ENCODE measurements at places on chromosomes 12 and 14. TPM values are rescaled to one million over a fixed set of nuclear protein-coding genes. Genes with fewer than 3 reads are reported as not detected.

DNA sequence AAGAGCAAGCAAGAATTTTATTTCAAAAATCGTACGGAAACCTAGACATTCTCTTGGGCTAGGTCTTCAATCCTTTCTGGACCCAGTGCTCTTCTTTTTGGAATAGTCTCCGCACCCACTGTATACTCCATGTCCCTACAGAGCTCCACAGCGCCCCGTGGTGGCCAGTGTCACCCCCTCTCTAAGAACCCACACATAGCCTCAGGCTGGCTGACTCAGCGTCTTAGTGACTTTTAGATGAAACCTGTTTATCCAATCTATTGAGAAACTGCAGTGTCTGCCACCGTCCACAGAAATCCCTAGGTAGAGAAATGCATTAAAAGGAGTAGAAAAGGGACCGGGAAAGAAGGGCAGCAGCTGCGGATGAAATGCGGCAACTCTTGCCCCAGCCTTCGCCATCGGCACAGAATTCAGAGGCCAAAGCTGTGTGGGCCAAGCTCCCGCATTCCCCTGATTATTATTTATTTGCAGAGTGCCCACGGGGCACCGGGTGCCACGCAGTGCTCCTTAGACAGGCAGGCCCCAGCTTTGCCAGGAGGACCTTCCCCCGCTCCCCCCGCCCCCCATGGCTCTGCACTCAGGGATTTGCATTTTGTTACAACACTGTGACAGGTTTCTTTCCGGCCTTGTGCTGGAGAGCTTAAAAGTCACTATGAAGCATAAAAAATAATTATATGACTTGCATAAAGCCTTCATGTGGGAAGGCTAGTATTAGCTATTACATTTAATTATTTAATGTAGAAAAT, 170.1 kb upstream of the FKBP4 start:
- DNase-seq, result no peak

- DNase-seq, result no peak
Observed at GRCh38 chr12:75738486-75738885, 227.1 kb upstream of the KRR1 start.

DNA sequence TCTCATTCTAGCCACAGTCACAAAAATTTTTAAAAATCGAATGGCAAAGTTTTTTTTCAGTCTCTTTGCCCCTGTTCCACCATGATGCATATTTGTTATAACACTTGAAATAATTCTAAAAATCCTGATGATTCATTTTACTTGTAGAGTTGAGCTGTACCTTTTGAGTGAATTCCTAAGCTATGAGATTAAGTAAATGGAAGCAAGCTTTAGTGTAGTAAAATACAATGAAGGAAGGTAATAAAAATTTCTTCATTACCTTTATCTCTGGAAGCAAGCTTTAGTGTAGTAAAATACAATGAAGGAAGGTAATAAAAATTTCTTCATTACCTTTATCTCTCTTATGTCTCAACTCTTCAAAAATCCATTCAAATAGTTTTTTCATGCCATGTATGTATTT, 46.1 kb downstream of the TMTC3 start:
- no peak for DNase-seq

- DNase-seq, result no peak
Observed at GRCh38 chr12:58961906-58962305, 41.6 kb upstream of the LRIG3 start.

- no peak for DNase-seq
Observed at GRCh38 chr12:123889848-123890535, 82.6 kb downstream of the CCDC92 start.

- no peak for DNase-seq
Observed at GRCh38 chr12:16297521-16297920, 20.0 kb upstream of the SLC15A5 start.

DNA sequence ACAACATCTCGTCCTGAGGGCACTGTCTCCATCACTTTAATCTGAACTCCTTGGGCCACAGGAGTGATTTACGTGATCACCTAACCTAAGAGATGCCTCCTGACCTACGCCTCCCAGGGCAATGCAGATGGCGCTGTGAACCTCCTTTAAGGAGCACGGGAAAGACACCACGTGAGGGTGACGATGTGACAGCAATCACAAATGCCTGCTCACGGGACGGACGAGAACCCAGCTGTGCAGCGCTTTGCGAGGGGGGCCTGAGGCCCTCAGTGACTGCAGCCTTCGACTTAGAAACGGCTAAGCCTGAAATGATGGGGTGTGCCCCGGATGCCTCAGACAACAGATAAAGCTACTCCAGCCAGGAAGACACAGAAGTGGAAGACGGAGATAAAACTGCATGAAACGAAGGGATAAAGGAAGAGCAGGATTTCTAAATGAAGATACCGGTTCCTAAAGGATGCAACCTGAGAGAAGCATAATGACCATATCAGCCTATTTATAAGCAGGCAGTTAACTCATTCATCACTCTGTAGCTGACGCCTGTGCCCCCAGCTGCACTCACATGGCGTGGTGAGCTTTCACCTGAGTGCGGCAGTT, 13.9 kb upstream of the GOLGA3 start:
- DNase-seq, result no peak

DNA sequence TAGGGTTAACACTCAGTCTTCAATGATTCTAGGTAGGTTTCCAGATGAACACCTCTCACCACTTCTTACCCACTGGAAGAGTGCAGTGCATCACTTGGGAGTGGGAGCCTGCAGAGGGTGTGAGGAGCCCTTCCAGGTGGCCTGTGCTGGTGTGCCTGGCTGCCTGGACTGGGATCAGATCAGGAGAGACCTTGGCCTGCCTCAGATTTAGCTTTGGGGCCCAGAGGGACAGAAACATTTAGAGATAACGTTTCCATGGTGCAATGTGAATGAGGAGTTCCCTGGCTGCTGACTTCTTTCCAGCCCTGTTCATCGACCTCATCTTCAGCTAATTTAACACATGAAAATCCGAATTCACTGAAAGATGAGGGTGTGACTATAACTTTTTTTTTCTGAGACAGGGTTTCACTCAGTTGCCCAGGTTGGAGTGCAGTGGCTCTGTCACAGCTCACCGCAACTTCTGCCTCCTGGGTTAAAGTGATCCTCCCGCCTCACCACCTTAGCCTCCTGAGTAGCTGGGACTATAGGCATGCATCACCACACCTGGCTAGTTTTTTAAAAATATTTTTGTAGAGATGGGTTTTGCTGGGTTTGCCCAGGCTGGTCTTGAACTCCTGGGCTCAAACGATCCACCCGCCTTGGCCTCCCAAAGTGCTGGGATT, 53.6 kb downstream of the SUSD6 start:
- no peak for DNase-seq

DNA sequence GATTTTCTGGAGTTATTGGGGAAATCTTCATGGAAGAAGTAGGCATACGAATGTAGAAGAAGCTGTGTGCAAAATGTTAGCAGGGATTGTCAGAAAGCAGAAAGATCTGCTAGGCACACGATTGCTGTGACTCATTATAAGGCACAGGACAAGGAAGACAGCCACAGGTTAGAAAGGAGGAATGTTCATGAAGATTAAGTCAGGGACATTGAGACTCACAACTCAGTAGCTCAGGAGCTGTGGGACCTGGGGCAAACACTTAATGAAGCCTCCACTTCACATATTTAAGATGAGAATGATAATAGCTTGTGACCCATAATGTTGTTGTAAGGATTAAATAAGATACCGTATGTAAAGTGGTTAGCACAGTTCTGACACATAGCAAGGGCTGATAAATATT, 26.6 kb upstream of the RTRAF start:
- DNase-seq, result no peak

DNA sequence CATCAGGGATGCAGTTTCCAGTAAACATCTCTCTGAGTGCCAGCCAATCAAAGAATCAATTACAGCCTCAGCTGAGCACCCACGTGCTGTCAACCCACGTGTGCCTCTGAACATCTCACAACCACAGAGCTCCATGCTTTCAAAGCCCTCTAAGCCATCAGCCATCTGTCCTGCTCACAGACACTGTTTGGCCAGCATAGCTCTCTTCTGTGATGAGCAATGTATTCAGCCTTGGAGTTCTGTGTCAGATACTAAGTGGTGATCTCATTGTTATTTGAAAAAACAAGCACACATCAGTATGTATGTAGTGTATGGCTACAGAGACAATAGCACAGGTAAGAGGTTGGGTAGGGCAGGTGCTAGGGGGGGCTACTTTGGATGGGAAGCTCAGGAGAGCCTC, 94.3 kb downstream of the RGS6 start:
- DNase-seq, result no peak

GRCh38 chr14:32542507-32542906, 213.4 kb downstream of the AKAP6 start:
- DNase-seq, result no peak

GRCh38 chr12:111445726-111446581, 40.2 kb downstream of the SH2B3 start:
- no peak for DNase-seq

DNA sequence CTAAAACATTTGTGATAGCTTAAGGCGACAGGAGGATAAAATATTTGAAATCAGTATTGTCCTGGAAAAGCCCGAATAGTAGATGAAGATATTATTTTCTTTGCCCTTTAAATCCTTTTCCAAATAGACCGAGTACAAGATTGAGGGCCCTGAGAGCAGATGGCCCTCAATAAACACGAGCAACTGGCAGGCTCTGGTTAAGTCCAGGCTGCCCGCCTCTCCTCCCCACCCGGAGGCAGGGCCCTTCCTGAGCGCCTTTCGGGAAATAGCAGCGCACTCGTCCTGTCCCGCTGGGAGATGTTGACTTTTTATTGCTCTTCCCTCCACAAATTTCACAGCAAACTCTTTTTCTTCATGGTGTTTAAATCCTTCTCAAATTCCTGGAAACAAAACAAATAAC, 50.8 kb upstream of the MAX start:
- DNase-seq, result peak; percentile 22

DNA sequence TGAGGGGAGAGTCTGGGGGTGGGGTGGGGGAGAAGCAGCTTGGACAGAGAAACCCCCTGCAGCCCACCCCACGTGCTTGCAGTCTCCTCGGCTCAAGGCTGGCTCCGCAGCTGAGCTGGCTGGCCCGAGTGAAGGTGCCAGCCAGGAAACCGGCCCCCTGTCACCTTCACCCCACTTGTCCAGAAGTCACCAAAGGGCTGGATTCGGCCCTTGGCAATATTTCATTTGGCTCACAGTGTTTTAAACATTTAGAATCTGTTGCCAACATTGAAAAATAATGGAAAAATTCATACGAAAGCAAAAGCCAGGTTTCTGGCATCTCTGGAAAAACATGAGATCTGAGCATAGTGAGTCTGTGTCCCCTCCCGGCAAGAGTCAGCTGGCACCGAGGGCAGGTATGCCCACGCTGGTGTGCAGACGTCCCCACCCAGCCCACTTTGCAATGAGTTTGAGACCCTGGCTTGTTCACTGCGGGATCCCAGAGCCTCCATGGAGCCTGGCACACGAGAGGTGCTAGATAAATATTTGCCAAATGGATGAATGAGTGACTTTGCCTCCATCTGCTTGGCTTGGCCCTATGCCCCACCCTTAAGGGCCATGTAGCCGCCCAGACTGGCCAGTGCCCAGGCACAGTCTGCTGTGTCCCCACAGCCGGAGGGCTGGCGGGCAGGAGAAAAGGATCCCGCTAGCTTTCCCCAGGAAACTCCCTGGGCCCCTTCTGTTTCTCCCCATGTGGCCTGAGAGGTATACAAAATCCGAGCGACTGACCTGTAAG, 18.2 kb downstream of the MSI1 start:
- DNase-seq, result no peak

DNA sequence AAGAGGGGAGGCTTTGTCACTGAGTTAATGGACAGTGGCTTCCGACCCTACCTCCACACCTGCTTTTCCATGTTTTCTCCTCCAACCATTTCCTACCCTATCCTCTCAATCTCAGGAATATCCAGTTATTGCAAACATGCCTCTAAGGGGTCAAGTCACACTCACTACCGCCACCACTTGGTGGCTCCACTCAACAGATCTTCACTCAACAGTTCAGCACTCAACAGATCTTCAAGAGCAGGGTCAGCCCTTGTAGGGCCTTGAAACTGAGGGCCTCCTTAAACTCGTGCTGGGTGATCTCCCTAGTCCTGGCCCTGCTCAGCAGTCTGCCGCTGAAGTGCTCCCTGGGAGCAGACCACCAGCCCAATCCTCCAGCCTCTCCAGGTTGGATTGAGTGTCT, 14.2 kb downstream of the ZNF641 start:
- DNase-seq, result no peak

- no peak for DNase-seq
Observed at GRCh38 chr12:41103614-41104013, 84.5 kb upstream of the PDZRN4 start.

- DNase-seq, result no peak
Observed at GRCh38 chr14:50813544-50813863, 17.5 kb downstream of the NIN start.

DNA sequence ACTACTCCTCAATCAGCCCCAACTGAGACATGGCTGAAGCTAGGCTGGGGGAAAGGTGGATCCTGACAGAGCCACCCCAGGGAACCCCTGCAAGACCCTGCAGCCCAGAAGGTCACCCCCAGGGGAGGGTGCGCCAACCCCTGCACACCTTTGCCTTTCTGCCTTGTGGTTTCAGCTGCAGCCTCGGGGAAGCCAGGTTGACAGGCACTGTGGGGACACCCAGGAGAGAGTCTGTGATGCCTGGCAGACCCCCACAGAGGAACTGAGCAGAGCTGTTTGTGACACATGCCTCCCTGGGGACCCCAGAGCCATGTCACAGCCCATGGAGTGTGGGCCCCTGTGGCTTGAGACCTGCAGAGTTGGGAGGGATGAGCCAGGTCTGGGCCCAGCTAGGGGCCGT, 11.8 kb upstream of the HHIPL1 start:
- DNase-seq, result no peak

Gene TMPRSS12
- not detected for total RNA-seq

Gene SBNO1
- total RNA-seq, result 34.0 TPM

Gene HAL
- 4.6 TPM for total RNA-seq

Gene AGAP2
- total RNA-seq, result 18.9 TPM

Gene CCDC38
- 0.86 TPM for total RNA-seq

Gene DPPA3
- not detected for total RNA-seq

Gene DNAAF2
- 6.7 TPM for total RNA-seq

Gene GPX2
- total RNA-seq, result not detected

Gene SCNN1A
- total RNA-seq, result 1.4 TPM

Gene PPFIBP1
- 182 TPM for total RNA-seq

Gene GPR65
- total RNA-seq, result 14.3 TPM

Gene TRIM9
- total RNA-seq, result 3.0 TPM

Gene PTPN6
- total RNA-seq, result 429 TPM

Gene NRIP2
- 10.3 TPM for total RNA-seq
